Adipocyte (in vitro differentiated cells): ENCODE measurements at places on chromosomes 7 and 10.
A peak's percentile ranks its signal among the peaks of the same experiment; 100 is the strongest.

GRCh38 chr7:66950763-66951162 lies 29.7 kb downstream of the TMEM248 start:
- DNase-seq = no peak

DNA sequence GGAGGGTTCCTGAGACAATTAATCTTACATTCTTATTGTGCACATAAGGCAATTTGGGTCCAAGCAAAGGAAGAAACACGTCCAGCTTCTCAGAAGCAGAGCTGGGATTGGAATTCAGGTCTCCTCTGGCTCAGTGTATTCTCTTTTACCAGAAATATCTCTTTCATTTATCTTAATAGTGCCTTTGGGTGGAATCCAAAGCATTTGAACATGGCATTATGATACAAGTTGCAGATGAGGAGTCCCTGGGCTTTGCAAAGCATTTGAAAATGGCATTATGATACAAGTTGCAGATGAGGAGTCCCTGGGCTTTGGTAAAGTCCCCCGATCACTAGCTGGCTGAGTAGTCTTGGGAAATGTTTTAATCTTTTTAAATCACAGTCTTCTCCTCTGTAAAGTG lies 30.0 kb upstream of the PTN start:
- DNase-seq = no peak

DNA sequence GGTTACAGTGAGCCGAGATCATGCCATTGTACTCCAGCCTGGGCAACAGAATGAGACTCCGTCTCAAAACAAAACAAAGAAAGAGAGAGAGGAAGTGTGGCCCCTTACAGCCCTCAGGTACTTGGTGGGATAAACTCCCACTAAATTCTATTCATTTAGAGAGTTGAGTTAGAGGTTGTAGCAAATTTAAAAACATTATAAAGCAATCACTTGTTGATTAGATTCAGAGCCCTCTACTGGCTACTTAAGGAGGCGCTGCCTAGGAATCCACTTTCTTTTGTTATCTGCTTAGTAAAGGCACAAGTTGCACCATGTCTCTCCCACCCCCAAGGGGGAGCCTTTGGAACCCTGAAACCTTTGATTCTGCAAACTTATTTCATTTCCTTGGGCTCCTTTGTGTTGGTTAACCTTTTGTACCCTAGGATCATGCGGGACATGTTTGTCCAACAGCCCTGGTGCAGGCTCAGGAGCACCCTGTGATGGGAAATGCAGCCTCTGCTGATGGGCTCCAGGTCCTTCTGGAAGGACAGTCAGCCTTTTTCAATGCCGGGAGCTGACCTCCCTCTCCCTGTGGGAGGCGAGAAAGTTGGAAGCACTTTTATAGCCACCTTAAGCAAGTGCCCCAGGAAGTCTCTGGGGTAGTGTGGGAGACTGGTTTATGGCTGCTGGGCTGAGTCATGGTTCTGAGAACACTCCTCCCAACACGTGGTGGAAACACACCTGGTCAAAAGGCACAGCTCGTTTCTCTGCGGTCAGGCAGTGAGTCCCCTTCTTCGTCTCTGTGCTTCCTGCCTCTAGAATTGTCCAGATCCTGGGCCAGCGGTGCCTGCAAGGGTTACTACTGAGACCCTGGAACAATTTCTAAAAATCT lies 2.3 kb downstream of the HKDC1 start:
- DNase-seq = peak; percentile 80

DNA sequence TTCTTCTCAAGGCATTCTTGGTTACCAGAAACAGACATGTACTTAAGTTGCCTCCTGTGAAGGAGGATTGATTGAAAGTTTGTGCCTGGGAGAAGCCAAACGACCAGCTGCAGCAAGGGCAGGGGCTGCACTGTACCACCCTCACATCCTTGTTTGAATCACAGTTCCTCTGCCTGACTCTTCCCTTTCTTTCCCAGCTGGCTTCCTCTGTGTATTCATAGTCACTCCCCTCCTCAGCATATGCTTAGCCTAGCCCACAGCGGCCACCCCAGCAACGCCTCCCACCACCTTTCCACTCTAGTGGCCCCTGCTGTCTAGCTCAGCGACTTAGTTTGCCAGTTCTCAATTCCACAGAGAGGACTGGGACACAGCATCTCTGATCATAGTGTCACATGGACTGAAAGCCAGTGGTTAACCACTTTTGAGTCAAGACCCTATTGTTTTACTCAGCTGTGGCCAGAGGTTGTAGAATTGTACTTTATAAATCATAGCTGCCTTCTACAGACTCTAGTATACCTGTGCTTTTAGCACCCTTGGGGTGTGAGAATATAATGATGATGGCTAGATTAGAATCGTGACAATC lies 643.0 kb downstream of the SUGCT start:
- no peak for DNase-seq

DNA sequence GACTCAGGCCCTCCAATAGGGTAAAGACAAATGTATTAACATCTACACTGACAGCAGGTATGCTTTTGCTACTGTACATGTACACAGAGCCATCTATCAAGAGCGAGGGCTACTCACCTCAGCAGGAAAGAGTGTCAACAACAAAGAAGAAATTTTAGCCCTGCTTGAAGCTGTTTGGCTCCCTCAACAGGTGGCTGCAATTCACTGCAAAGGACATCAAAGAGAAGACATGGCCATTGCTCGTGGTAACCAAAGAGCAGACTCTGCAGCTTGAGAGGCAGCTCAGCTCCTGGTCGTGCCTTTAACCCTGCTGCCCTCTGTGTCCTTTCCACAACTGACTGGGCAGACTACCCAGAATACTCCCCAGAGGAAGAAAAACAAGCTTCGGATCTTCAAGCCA lies 5.1 kb downstream of the AKR1B15 start:
- no peak for DNase-seq

- DNase-seq = no peak
Measured at GRCh38 chr10:104146882-104147281, 24.9 kb downstream of the SFR1 start.

GRCh38 chr10:29482591-29483431 lies 152.0 kb downstream of the SVIL start:
- peak; percentile 41 for DNase-seq

GRCh38 chr10:133199992-133200611 lies 29.9 kb upstream of the UTF1 start:
- DNase-seq = no peak

GRCh38 chr7:52940481-52940880 lies 95.0 kb upstream of the POM121L12 start:
- no peak for DNase-seq

GRCh38 chr7:138625849-138626230 lies 75.3 kb downstream of the SVOPL start:
- DNase-seq = no peak

DNA sequence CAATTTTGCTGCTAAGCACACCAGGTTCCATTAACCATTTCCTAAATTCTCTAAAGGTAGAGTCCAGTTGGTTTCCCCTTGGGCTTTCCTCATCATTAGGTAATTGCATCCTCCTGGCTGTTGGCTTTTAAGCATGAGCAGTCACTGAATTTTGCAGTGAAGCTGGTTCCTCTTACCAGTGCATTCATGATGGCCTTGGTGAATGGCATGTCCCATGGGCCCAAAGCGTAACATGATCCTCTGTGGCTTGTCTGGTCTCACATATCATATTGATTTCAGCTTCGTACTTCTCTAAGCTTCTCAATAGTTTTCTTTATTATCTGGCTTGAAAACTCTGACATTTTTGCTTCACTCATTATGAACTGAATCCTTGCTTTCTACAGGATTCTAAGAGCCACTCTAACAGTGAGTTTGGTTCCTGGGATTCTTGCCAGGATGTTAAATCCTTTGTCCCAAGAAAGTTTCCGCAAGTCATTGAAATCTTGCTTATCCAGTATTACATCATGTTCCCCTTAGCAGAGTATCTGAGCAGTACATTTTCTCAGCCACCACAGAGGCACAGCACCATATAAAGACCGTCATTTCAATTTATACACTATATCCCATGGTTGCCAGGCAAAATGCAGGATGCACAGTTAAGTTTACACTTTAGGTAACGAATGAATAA lies 134.2 kb downstream of the PTN start:
- peak; percentile 64 for DNase-seq

GRCh38 chr10:95837783-95838182 lies 70.0 kb upstream of the CC2D2B start:
- DNase-seq = no peak

- DNase-seq = no peak
Measured at GRCh38 chr7:95582578-95583293, 13.6 kb downstream of the PDK4 start.

- no peak for DNase-seq
Measured at GRCh38 chr10:17445400-17445998, 8.9 kb downstream of the ST8SIA6 start.

GRCh38 chr10:64732372-64732957 lies 1211.3 kb downstream of the REEP3 start:
- DNase-seq = no peak

DNA sequence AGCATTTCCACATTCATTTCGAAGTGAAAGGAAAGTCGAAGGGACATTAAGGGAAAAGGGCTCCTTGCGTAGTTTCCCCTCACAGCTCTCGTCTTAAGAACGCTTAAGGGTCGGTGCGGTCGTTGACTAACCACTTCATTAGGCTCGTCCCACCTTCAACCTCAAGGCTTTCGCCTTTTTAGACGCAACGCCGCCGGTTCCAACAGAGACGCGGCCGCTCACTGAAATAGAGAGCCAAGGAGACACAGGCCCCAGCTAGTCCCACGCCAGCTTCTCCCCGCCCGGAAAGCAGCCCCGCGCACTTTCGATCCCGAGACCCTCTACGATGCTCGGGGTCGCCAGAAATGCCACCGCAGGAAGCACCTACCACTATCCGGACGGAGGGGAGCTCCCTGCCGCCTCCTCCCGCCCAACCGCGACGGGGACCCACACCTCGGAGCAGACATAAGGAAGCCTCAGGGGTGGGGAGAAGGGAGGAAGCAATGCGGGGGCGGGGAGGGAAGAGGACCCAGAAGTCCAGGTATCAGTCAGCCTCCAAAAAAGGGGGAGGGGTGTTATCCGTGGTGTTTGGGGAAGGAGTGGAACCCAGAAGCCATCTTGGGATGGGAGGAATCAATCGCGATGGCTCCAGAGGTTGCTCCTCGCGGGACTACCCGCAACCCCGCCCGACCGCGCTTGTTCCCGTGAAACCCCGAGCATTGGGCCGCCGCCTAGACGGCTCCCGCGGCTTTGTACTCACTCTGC lies 559 bp downstream of the TRA2A start:
- peak; percentile 75 for DNase-seq

- DNase-seq = no peak
Measured at GRCh38 chr10:133150656-133151055, 9.4 kb upstream of the KNDC1 start.

DNA sequence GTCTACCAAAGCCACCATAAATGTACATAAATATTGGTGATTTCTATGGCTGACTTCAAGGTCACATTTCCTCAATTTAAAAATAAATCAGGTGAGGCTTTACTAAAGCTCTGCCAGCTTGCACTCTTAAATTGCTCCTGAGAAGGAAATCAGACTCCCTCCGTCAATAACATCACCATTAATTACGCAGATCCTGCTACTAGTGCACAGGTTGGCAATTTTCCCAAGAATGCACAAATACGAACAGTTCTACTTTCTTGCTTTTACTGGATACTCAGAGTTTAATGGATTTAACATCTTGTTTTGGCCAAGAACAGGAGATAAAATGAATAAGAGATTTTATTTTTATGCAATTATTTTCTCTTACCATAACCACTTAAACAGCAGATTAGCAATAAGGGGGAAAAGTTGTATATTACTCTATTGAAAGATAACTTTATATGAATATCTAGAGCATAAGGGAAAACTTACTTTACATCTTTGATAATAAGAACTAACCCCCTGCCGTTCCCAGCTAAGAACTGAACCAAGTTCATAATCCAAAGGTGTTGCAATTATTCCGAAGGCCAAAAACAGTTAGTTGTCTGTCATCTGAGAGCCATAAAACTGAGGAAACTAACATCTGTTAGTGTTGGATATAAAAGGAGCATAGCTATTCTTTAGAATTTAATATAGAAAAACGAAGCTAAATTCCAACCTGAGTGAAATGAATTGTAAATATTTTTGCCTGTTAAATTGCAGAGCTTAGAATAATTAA lies 140.5 kb downstream of the TWIST1 start:
- DNase-seq = peak; percentile 11

GRCh38 chr7:117323305-117323850 lies 520 bp upstream of the WNT2 start:
- DNase-seq = peak; percentile 40

- DNase-seq = peak; percentile 80
Measured at GRCh38 chr7:69817121-69817520, 218.8 kb downstream of the AUTS2 start.

- no peak for DNase-seq
Measured at GRCh38 chr7:71482284-71482683, 350.3 kb downstream of the GALNT17 start.
